ENCODE measurements at places on chromosomes 1 and 21. TPM values are rescaled to one million over a fixed set of nuclear protein-coding genes. Genes with fewer than 3 reads are reported as not detected.

Gene CALML6
- 0.78 TPM for total RNA-seq

Gene IL6R
- total RNA-seq = 3.8 TPM

GRCh38 chr1:241767737-241768136 lies 80.3 kb upstream of the EXO1 start:
- no peak overlapping the region for H3K4me3 ChIP-seq
- no peak overlapping the region for H3K27ac ChIP-seq
- DNase-seq = no peak
- H3K36me3 ChIP-seq = no peaks in the 10 kb centered on the region

DNA sequence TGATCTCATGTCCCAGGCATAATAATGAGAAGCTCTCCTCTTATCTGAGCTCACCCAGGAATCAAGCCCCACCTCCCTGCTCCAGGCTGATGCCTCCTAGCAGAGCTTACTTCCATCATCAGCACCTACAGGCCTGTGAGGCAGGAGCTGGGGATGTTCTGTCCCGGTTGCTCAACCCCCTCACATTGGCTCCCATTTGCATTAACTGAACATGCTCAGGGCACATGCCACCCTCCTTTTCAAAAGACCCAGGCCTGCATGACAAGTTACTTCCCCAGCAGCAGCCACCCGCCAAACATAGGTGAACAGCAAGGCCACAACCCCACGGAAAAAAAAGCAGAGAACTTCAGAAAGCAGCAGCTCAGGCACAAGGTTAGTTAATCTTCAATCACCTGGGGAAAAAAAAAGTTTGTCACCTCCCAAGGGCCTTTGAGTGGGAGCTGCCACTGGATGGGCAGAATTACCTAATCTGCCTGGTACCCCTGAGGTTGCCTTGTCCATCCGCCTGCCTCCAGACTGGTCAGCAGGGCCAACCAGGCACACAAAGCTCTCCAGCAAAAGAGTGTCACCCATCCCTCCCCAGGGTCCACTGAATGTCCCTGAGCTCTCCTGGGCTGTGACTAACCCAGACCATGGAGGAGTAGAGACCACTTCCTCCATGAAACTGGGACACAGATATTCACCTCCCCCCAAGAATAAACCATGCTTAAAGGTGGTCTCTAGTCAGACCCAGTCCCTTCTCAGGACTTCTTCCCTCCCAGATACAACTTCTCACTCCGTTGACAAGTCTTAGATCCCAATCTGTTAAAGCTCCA lies 4.4 kb downstream of the KCNN3 start:
- no peaks in the 10 kb centered on the region for H3K36me3 ChIP-seq
- H3K4me1 ChIP-seq = no peaks in the 10 kb centered on the region
- peaks cover 13% of the 10 kb centered on the region for H3K27me3 ChIP-seq
- no peak overlapping the region for H3K4me3 ChIP-seq
- H3K27ac ChIP-seq = no peak overlapping the region
- DNase-seq = no peak
